Calu3 (cell line): ENCODE measurements at places on chromosomes 6 and 20. TPM values are rescaled to one million over a fixed set of nuclear protein-coding genes. Genes with fewer than 3 reads are reported as not detected.

GRCh38 chr6:10583509-10583901 lies 62.4 kb downstream of the GCNT2 start:
- no peak for DNase-seq

- DNase-seq: peak; percentile 63
Observed at GRCh38 chr6:34145161-34146020, 496 bp downstream of the GRM4 start.

DNA sequence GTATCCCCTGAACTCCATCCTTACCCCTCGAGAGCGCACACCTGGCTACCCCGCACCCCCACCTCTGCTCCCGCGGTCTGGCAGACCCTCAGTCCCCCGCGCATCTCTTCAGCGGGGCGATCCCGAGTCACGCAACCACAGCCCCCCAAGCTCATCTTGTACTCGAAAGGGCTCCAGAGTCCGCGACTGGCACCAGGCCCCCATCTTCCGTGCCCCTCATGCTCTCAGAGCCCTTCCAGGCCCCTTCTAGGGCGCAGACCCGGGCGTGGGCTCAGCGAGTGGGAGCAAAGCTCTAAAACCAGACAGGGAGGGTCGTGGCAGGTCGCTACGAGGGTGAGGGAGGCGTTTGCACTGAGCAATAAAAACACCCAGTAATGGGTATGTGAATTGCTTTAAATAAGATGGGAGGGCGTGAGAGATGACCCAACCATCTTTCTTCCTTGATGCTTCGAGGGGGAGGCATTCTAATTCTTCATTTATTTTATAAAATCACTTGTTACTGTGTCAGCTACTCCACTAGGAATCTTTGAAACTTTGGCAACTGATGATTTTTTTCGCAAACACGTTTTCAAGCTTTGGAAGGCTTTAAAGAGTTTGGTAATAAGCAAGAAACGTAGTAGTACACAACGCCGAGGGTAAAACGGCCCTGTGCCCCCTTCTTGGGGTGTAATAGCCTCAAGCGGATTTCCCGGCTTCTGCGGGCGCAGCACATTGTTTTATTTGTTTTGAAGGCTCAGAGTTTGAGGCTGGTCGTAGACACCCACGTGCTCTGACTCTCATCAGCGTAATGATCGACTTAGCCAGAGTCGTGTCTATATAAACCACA lies 42.6 kb upstream of the SUPT3H start:
- DNase-seq: no peak

- DNase-seq: no peak
Observed at GRCh38 chr20:44549123-44549522, 27.3 kb upstream of the SERINC3 start.

GRCh38 chr6:105302617-105303128 lies 100.2 kb downstream of the PREP start:
- DNase-seq: no peak

DNA sequence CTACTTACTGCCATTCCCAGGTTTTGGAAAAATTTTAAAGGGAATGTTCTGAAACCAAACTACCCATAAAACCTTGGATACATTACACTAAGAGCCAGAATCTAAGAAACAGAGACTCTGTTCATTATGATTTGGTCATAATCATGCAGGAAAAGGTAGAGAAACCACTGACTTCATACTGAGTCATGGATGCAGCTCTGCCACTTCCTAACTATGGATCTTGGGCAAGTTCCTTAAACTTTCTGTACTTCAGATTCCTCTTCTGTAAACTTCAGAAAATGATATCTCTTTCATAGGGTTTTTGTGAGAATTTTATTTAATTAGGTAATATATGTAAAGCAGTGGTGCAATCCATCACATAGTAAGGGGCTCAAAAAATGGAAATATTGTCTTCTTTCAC lies 20.0 kb downstream of the PLA2G7 start:
- DNase-seq: no peak

GRCh38 chr6:63750400-63750799 lies 114.8 kb downstream of the PHF3 start:
- no peak for DNase-seq

DNA sequence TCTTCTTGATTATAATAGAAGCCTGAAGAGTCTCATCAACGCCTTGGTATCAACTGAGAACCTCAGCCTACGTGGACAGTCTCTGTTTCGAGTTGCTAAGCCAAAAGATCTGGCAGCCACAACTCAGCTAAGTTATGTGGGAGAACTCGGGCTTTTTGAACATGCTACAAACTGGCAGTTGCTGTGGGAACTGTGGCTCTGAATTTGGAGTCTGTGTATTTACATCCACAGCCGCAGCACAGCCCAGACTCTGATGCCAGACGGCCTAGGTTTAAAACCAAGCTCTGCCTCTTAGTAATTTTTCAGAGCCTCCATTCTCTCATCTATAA lies 35.8 kb downstream of the RIPOR2 start:
- no peak for DNase-seq

Gene ZBTB12
- 22.6 and 28.1 TPM in 2 replicates for total RNA-seq

Gene TRIM31
- 161 and 181 TPM in 2 replicates for total RNA-seq

Gene HDGFL1
- total RNA-seq: not detected in 2 replicates

Gene WFDC12
- not detected in 2 replicates for total RNA-seq

Gene TBC1D32
- 8.4 and 8.9 TPM in 2 replicates for total RNA-seq

Gene ADAM33
- total RNA-seq: not detected in 2 replicates
